CD8-positive, alpha-beta T cell (primary cell): ENCODE measurements at places on chromosomes 6 and 20.

DNA sequence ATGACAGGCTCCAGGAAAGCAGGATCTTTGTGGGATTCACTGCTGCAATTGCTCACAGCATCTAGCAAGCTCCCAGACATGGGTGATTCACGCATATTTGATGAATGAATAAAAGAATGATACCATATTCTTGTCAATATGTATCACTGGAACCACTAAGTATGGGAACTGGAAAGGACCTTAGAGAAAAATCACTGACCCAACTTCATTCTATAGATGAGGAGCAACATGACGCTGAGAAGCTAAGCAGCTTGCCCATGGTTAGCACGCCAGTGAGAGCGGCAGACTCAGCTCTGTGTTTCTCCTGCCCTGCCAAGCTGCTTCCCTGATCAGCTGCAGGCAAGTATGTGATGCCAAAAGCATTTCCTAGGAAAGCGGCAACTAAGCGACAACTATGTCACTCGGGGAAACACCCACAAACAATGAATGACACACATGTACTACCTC, 66.8 kb downstream of the PPP1R3G start:
- DNase-seq: no peak

GRCh38 chr6:968791-969190, 275.9 kb upstream of the EXOC2 start:
- DNase-seq: no peak

DNA sequence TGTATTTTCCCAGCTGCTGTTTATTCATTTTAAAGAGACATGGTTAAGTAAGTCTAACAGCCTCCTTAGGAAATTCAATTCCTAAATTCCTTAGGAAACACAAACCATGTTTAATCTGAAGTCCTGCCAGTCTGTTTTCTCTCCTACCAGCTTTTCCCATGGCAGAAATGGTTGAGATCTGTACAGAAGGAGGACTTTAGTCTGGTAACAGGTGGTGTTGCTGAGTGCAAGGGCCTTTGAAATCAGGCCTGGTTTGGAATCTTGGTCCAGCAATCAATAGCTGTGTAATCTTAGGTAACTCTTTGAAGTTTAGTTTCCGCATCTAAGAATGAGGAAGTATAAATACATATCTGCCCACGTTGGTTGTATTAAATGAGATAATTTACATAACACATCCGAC, 232.5 kb downstream of the LAMA2 start:
- no peak for DNase-seq

DNA sequence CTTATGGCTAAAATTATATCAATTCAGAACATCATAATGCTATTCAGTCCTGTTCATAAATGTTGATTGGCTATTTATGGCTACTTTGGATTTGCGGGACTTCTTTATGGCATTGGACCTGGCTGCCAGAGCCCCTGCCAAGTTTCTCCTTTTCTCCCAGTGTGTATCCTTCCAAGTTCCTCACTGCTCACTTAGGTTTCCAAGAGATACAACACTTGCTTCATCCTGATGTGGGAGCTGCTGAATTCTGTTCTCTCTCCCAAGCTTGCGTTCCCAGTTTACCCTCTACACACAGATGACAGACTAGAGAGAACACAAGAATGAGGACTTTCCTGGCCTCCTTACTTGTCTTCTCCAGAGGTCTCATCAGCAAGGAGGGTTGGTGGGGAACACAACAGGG, 18.4 kb upstream of the DAAM2 start:
- DNase-seq: no peak

DNA sequence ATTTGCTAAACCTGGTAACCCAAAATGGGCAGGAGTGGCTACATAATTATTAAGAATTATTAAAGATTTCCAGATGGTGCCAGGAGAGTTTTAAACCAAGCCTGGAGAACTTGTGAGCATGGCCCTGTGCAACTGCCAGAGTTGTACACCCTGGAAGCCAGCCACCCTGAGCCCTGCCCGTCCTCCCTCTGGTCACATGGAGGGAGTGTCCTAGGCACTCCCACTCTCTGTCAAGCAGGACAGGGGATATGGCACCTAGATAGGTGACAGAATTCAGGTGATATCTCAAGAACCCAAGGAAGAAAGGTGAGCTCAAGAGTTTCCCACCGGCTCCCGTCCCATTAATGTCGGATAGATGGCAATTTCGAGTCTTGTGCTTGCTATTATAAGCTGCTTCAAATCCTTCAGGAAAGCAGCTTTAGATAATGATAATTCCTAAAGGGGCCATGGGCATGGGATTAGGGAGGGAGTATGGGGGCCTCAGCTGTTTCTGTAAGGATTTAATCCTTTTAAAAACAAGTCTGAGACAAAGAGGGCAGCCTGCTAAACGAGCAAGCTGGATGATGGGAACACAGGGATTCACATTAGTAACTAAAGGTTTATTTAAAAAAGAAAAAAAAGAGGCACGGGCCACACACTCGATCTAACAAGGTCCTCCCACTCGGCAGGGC, 169.1 kb downstream of the BMP7 start:
- DNase-seq: no peak

DNA sequence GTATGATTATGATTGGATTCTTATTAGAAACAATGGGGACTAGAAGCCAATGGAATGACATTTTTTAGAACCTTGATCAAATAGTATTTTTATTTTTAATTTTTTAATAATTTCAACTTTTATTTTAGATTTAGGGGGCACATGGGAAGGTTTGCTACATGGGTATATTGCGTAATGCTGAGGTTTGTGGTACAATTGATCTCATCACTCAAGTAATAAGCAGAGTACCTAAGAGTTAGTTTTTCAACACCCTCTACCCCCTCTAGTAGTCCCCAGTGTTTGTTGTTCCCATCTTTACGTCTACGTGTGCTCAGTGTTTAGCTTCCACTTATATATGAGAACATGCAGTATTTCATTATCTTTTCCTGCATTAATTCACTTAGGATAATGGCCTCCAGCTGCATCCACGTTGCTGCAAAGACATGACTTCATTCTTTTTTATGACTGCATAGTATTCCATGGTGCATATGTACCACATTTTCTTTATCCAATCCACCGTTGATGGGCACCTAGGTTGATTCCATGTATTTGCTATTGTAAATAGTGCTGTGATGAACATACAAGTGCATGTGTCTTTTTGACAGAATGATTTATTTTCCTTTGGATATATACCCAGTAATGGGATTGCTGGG, 281.1 kb upstream of the MAN1A1 start:
- DNase-seq: no peak

DNA sequence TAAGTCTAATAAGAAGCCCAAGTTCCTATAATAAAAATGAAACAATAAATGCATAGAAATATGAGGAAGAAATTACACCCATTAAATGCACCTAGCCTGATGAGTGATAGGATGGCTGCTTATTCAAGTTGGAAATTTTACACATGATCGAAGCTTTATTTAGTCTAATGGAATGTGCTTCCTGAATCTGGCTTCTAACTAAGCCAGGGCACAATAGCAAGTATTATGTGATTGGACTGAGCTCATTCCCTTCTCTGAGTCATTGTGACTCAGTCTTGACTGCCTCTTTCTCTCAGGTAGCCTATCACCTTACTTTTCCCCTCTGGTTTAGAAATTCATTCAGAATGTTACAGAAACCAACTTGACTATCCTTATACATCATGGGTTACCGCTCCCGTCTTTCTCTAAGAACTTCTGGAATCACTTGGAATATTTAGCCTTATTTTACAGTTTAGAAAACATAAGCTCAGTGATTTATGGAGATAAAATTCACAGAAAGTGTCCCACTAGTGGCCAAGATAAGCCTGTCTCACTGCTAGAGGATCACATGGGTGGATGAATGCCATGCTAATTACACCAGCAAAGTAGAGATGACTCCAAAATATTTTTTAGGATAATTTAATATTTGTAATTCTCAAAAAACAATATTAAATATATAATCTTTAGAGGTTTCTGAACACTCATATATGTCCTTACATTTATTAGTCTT, 505.3 kb upstream of the JAG1 start:
- no peak for DNase-seq

- peak; percentile 58 for DNase-seq
Measured at GRCh38 chr6:15441215-15441868, 195.5 kb downstream of the JARID2 start.

- no peak for DNase-seq
Measured at GRCh38 chr6:154932515-154933027, 62.5 kb upstream of the TIAM2 start.

- DNase-seq: no peak
Measured at GRCh38 chr6:28747083-28747630, 176.6 kb downstream of the TRIM27 start.

DNA sequence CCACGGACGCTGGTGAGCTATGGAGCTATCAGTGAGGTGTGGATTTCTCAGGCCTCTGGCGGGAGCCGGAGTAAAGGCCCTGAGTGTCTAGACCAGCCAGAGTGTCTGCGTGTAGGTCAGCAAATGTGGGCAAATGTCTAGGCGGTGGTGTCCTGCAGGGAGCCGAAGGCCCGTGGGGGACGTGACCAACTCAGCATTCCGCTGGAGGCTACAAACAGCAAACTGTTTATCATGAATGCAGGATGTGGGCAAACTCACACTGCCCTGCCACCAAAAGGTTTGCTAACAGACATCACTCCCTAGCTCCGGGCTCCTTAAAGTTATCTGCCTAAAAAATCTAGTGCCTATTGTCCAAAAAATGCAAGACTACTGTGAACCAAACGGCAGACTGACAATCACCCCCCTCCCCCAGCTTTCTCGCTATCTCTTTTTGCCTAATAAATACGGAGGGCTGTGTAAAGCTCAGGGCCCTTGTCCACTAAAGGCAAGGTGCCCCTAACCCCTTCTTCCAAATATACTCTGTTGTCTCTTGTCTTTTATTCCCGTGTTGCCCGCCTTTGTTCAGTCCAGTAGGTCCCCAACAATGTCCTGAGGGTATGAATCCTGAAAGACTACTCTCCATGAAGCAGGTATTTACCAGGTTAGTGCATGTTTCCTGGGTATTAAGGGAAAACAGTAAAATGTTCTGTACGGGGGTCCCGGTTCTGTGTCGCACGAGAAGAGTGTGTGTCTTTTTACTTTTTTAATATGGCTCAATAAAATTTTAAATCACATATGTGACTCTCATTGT, 29.0 kb upstream of the AFDN start:
- DNase-seq: no peak

- no peak for DNase-seq
Measured at GRCh38 chr20:12171923-12172524, 254.3 kb downstream of the BTBD3 start.

- DNase-seq: no peak
Measured at GRCh38 chr6:48567016-48567415, 456.0 kb upstream of the PTCHD4 start.

DNA sequence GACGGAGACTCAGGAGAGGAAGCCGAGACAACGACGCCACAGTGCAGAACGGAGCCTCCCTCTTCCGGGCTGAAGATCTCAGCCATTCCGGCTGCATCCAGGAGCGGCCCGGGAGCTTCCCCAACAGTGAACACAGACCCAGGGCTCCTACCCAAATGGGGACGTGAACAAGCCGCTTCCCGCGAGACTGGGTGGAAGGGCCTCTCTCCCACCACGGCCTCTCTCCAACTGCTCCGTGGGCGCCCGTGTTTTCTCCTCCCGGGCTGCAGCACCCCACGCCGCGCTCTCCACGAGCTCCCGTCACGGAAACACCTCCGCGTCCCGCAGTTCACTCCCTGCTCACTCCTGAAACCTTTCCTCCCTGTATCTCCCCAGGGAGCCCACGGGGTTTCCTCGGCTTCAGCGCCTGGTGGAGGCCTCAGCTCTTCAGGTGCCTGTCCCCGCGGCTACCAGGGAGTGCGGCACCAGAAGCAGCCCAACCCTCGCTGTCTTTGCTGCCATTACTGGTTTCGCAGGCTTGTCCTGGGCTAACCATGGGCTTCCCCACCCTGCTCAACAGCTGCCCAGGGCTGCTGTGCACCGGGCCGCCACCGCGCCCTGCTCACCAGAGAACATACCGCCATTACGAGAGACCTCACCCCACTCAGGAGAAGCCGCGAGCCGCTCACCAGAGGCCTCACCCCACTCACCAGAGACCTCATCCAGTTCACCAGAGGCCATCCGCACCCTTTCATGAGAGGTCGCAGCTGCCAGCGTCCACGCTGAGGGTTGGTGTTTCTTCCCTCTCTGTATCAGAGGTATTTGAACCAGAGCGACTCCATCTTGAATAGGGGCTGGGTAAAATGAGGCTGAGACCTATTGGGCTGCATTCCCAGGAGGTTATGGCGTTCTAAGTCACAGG, 922.8 kb downstream of the QKI start:
- DNase-seq: no peak

- DNase-seq: no peak
Measured at GRCh38 chr6:13920552-13920951, 4.2 kb upstream of the RNF182 start.

- no peak for DNase-seq
Measured at GRCh38 chr6:91098006-91098405, 511.1 kb upstream of the MAP3K7 start.

DNA sequence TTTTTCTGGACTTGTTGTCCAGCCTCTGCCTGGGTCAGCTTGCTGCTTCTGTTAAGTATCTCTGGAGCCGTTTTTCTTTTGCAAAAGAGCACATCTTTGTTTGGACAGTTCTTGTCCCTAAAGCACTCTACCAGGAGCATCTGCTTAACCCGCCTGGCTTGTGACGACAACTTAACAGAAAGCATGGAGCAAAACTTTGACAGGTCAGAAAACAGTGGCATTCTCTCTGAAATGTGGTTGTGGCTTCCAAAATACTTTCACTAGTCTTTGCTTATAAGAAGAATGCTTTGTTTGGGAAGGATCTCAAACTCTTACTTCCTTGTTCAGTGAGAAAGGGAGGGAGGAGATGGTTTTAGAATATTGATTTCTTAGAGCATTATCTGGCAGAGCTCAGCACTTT, 47.6 kb downstream of the CD109 start:
- no peak for DNase-seq

DNA sequence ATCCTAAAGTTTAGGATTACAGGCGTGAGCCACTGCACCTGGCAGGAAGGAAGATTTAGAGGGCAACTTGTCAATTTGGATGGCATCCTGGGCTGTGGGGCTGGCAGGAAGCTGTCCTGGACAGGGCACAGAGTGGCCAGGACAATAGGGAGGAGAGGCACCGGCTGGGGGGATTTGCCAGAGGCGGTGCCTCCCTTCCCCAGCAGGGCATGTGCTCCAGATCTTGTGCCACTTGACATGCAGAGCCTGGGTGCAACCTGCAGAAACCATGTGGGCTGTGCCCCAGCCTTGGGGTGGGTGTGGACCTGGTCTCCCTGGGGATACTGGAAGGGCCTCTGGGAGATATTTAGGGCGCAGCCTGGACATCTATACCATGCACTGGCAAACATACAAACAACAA, 58.6 kb upstream of the EEF1A1 start:
- DNase-seq: no peak

GRCh38 chr6:5746053-5746758, 260.5 kb downstream of the NRN1 start:
- DNase-seq: no peak

DNA sequence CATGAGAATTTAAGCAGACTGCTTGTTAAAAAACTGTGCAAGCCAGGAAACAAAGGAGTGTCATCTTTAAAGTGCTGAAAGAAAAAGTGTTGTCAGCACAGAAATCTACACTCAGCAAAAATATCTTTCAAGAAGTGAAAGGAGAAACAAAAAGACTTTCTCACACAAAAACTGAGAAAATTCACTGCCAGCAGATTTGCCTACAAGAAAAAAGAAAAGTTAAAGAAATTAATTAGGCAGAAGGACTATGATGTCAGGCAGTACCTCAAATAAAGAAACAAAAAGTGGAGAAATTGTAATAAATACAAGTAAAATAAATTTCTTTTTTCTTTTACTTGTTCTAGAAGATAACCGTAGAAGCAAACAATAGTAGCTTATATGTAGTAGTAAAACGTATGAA, 171.6 kb upstream of the CEP162 start:
- DNase-seq: no peak
